Activated CD8-positive, alpha-beta T cell treated with anti-CD3 and anti-CD28 coated beads for 36 hours (primary cell): ENCODE measurements at places on chromosomes 4 and X. TPM values are rescaled to one million over a fixed set of nuclear protein-coding genes. Genes with fewer than 3 reads are reported as not detected.
A peak's percentile ranks its signal among the peaks of the same experiment; 100 is the strongest.

- H3K4me1 ChIP-seq = peaks cover 26% of the 10 kb centered on the region
- H3K27me3 ChIP-seq = peaks cover 20% of the 10 kb centered on the region
- H3K4me3 ChIP-seq = no peak overlapping the region
- no peak for DNase-seq
- H3K27ac ChIP-seq = no peak overlapping the region
- no peaks in the 10 kb centered on the region for H3K36me3 ChIP-seq
These were observed 11.8 kb upstream of the HPGDS start for GRCh38 chr4:94354474-94354896.

GRCh38 chr4:18664171-18664570, 642.6 kb upstream of the LCORL start:
- DNase-seq = no peak
- no peaks in the 10 kb centered on the region for H3K36me3 ChIP-seq
- no peaks in the 10 kb centered on the region for H3K27me3 ChIP-seq

Gene SSX4B
- not detected for total RNA-seq

DNA sequence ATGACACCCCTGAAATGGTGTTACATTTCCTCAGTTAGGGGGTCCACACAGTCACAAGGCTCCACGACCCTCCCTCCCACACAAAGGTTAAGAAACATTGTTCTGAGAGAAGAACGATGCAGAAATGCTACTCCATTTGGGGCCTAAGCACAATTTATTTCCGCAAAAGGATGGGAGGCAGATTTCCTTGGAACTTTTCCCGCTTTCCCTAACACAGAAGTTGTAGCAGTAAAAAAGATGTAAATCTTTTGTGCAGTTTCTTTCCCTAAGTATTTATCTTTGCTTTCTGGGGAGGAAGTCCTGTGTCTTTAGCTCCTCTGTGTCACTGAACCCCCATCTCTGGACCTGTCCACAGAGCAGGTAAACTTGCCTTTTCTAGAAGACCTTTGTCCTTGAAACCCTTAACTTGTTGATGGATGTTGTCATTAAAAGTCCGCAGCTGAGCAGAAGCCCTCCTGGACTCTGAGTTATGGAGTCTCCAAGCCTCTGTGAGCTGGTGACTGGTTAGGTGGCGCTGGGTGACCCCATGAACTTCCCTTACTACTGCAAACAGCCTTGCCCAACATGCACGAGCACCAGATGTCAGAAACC, 67.2 kb upstream of the SHISA3 start:
- no peaks in the 10 kb centered on the region for H3K4me1 ChIP-seq
- H3K27ac ChIP-seq = no peak overlapping the region
- no peak for DNase-seq
- no peak overlapping the region for H3K4me3 ChIP-seq
- peaks cover 4% of the 10 kb centered on the region for H3K27me3 ChIP-seq
- no peaks in the 10 kb centered on the region for H3K36me3 ChIP-seq

Gene DCAF8L2
- total RNA-seq = not detected

Gene SOD3
- not detected for total RNA-seq

Gene MAGEA12
- total RNA-seq = not detected

Gene PAGE2
- not detected for total RNA-seq

GRCh38 chr4:55397126-55397436, 1.3 kb downstream of the TMEM165 start:
- H3K4me3 ChIP-seq = peak overlapping the region; percentile 95
- peak overlapping the region; percentile 82 for H3K27ac ChIP-seq
- peaks cover 33% of the 10 kb centered on the region for H3K36me3 ChIP-seq
- no peaks in the 10 kb centered on the region for H3K27me3 ChIP-seq
